Osteoblast (primary cell): ENCODE measurements at places on chromosomes 1 and 21. TPM values are rescaled to one million over a fixed set of nuclear protein-coding genes. Genes with fewer than 3 reads are reported as not detected.

The VWA5B1 gene
- total RNA-seq = not detected in 2 replicates

The IL12RB2 gene
- total RNA-seq = not detected in 2 replicates

The RAB3GAP2 gene
- total RNA-seq = 42.4 and 44.2 TPM in 2 replicates

The ADORA1 gene
- total RNA-seq = 4.0 and 9.1 TPM in 2 replicates

The CLCNKB gene
- total RNA-seq = 0.29 and 0.36 TPM in 2 replicates

The SPRR2F gene
- not detected in 2 replicates for total RNA-seq
